Left cardiac atrium (tissue), 4 donors: ENCODE measurements at places on chromosomes 4 and X. TPM values are rescaled to one million over a fixed set of nuclear protein-coding genes. Genes with fewer than 3 reads are reported as not detected.

DNA sequence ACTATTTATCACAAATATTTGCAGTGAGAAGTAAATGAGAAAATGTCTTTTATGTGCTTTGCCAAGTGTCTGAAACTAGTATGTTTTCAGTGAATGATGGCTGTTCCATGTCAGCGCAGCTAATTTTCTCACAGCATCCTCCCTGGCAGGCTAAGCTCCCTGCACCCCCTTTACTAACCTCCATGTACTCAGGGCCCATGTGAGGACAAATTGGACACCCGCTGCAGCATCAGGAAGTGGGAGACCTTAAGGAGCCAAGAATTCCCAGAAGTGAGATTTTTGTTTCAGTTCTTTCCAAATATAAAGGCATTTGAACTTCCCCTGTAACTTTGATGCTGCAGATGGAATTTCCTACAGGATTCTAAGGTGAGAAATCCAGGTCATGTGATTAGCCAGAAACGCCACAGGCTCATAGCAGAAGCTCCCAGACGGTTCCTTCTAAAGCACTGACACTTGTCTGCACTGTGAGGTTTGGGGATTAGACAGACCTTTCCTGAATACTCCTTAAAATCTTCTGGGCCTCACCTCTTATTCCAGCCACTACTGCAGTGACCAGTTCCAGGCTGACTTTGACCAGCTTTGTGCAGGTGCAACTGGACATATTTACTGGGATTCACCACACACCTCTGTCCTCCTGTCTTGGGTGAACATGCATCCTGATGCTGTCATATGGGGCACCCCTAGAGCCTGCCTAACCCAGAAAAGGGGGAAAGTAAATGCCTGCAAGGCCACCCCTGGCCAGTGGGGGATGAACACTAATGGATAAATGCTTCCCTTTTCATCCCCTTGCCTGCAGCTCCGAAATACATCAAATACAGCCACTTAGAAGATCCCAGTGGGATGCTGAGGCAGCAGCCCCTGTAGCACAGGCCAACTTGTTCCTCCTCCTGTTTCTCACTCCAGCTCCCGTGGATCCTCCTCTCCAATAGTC, 45.9 kb downstream of the LGI2 start:
- no peak for DNase-seq

DNA sequence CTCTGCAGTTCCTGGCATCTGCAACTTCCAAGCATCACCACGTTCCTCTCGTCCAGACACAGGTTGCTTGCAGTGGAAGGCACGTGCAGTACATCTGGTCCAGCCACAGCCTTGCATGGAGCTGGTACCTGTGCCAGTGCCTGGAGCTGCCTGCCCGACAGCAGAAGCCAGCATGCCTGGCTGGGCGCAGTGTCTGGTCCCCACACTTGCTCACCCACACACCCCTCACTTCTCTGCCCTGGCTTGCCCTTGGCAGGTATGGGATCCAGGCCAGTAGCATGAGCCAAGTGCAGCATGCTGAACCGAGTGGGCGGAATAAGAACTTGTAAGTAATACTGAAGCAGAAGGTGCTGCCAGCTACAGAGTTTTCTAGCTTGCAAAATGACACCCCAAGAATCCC, 39.9 kb downstream of the SH3BGRL start:
- DNase-seq: no peak

- no peak for DNase-seq
These were observed 338.5 kb upstream of the FMR1 start for GRCh38 chrX:147573266-147573665.

CT45A1 gene
- not detected for total RNA-seq

ARSJ gene
- total RNA-seq: 3.4 TPM

BCORL1 gene
- 11.3 TPM for total RNA-seq

DNA sequence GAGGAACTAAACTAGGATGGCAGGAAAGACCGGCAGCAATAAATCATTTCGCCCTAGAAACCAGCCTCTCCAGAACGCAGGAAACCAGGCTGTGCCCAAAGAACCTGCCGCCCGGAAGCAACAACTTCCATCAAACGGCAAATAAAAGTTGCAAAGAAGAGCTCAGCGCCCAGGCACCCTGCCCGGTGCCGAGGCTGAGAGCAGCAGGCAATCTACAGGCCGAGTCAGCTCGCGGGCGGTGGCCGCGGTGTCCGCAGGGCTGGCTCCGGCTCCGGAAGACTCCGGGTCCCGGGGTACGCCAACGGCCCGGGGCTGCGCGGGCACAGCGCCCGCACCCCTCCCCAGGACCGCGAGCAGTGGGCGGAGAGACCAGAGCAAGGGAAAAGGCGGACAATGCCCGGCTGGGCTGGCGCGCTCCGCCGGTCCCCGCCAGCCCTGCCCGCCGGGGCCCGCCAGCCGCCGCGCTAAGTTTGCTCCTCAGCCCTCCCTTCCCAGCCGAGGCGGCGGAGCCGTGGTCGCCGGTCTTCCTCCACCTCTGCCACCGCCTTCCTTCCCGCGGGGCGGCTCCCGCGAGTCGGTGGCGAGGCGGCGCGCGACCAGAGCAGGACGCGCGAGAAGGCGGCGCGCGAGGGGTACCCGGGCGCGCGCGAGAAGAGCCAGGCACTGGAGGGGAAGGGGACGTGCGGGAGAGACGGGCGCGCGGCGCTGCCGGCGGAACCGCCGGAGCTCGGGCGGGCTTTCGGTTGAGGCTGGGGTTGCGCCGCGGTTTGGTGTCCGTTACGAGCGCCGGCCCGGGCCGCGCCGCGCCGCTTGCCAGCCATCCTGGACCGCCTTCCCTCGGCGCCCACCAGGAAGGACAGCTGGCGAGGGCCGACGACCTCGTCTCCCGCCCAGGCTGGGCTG, 733 bp downstream of the FRYL start:
- peak; percentile 72 for DNase-seq

- DNase-seq: no peak
These were observed 1074.0 kb upstream of the LCORL start for GRCh38 chr4:19095491-19096046.

- DNase-seq: no peak
These were observed 36.7 kb upstream of the EFNB1 start for GRCh38 chrX:68792083-68792482.

DNA sequence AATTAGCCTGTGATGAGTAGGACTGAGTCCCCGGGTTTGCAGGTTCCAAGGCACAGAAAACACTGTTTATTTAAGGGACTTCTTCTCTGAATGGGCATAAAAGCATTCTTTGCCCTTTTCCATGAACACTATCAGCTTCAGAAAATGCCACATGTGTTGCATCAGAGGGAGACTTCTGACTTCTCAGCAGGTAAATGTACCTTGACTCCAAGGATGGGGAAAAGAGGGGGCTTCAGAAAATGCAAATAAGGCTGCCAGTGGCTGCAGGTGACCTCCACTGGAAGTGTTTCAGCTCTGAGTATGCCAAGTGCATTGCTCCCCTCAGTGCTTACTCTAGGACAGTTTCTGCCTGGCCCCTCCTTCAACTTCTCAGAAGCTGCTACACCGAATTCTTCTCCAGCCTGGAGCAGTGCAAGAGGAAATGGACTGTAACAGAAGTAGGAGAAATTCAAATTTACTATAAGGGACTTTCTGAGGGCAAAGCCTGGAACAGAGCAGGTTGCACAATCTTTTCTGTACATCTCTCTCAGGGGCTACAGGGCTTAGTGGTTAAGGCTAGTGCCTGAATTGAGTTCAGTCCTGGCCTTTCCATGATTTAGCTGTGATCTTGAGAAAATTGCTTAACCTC, 233.2 kb downstream of the PTTG2 start:
- DNase-seq: no peak

DNA sequence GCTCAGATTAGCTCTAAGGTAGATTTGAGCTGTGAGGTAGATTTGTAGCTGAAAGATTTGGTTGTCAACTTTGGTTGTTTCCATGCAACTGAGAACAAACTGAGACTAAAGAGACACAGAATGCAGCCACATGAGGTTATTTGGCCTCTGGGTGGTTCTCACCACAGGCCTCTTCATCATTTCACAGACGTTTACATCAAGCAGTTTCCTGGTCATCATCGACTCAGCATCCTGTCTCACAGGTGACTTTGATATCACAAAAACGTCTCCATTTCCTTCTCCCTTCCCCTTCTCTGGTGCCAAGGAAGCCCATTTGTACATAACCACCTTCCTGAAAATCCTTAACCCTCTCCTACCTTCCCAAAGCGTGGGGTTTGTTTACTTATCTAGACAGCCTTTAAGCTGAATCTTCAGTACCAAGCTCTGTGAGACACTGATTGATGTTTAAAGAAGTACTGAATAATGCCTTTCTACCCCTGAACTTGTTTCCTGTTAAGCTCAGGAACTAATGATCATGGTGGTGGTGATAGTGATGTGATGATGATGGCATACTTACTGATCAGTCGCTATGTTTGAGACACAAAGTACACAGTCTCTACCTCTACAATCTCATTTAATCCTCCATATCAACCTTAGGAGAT, 81.9 kb downstream of the FAM114A1 start:
- DNase-seq: no peak

DNA sequence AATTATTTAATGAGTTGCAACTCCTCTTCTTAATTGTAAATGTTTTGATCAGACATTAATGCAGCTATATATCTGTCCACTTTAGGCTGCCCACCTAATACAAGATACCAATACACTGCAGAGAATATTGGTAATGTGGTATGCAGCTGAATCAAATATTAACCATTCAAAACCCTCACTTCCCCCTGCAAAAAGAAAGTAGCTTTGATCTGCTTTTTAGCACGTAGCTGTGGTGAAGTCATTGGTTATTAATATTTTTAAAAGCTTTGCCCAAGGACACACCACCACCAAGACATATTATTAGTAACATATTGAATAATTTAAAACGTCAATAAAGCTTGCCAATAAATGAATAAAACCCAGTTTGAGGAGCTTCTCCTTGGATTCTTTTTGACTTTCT, 28.6 kb upstream of the CYP2U1 start:
- no peak for DNase-seq

CLDN34 gene
- total RNA-seq: not detected

GRCh38 chr4:111697176-111697942, 447.9 kb upstream of the FAM241A start:
- no peak for DNase-seq

DNA sequence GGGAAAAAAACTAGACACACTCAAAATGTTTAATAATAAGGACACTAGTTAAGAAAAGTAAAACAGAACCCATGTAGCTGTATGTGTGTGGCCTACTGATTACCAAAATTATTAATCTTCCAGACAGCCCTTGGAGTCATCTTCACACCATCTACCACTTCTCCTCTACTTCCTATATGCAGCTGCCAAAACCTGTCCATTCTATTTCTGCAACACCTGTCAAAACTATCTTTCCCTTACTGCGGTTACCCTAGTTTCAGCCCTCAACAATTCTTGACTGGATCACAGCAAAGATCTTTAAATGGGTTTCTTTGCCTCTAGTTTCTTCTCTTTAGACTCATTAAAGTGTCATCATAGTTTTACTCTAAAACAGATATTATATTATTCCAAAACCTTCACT, 72.6 kb downstream of the GPR82 start:
- DNase-seq: no peak

GRCh38 chr4:161256172-161256571, 907.6 kb downstream of the FSTL5 start:
- DNase-seq: no peak

DNA sequence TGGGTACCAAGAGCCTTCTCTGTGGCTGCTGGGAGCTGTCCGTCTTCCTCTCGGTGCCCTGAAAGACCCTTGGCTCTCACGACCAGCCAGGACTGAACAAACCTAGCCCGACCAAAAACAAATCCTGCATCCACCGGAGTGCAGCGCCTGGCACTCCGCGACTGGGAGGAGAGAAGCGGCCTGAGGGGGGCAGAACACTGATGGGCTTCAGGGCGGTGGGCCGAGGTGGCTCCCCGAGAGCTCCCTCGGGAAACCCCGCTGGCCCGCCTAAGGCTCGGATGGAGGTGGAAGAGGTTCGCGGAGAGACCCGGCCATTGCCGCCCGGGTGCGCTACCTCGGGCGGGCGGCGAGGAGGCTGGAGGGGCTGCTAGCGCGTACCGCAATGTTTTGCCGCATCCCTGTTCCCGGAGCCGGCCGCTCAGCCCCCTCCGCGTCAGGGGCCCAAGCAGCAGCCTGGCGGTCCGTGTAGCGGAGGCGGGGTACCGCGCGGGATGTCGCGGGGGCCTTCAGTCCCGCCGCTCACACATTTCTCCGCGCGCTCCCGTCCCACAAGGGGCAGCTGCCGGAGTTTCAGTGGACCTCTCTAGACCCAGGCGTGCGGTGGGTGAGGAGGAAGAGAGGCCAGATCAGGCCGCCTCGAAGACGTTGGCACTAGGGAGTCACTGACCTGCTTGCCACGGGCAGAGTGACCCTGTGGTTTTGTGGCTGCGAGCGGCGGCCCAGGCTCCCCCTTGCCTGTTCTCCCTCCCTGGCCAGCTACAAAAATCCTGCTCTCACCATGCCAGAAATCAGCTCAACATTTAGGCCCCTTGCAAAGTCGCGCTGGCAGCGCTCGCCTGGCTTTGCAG, 2.2 kb downstream of the SLITRK4 start:
- no peak for DNase-seq

DNA sequence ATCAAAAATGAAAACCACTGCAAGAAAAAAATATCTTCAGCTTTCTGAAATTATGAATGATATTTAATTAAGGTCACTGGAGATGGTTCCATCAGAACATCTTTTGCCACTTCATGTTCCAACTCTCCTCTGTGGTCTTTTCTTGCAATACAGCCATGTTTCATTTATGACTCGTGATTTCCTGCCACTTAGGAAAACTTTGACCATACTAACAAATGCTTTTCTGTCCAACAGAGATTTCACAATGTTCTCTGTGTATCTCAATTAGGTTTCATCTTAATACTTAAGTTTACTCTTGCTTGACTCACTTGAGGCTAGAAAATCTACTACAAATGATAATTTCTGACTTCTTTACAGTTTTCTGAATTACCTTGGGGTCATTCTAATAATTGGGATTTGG, 330.9 kb downstream of the CXXC4 start:
- DNase-seq: no peak

CSAG3 gene
- not detected for total RNA-seq

GRCh38 chr4:165207016-165207430, 338 bp upstream of the KLHL2 start:
- DNase-seq: no peak

- DNase-seq: no peak
These were observed 114.3 kb downstream of the VSIG4 start for GRCh38 chrX:65925592-65925991.

- no peak for DNase-seq
These were observed 31.7 kb downstream of the SCML1 start for GRCh38 chrX:17768997-17769396.

TMEM35A gene
- total RNA-seq: 0.41 TPM

DNA sequence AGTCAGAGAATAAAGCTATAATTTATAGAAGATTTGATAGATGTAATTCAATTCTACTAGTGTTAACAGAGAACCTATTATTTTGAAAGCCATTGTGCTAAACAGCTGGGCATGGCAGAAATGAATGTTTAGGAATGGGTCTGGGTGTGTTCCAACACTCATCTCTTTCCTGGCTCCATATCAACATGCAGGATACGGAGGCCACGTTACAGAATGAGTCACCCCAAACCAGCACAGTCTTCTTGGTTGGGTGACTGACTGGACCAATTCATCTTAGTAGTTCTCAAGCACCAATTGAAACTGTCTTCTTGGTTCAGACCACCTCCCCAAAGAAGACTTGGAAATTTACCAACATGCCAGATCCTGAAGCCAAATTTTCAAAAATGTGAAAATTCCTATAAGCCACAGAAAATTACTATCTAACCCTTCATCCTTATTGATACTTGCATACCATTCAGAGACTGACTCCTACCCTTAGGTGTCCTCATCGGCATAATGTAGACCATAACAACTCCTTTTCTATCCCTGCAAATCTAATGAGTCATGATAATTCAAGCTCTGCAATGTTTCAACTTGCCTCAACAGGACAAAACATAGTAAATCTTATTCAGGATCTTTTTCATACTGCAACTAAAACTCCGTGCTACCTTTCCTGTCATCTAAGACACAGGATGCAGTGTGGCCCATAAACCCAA, 52.0 kb upstream of the ATOH1 start:
- DNase-seq: no peak
